ENCODE measurements at places on chromosomes 13 and 19.

GRCh38 chr13:101942038-101942437 lies 459.8 kb downstream of the FGF14 start:
- no peak for DNase-seq

DNA sequence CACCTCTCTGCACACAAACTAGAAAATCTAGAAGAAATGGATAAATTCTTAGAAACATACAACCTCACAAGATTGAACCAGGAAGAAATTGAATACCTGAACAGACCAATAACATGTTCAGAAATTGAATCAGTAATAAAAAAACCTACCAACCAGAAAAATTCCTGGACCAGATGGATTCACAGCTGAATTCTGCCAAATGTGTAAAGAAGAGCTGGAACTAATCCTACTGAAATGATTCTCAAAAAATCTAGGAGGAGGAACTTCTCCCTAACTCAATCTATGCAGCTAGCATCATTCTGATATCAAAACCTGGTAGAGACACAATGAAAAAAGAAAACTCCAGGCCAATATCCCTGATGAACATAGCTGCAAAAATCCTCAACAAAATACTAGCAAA lies 166.7 kb downstream of the RGCC start:
- DNase-seq = no peak

DNA sequence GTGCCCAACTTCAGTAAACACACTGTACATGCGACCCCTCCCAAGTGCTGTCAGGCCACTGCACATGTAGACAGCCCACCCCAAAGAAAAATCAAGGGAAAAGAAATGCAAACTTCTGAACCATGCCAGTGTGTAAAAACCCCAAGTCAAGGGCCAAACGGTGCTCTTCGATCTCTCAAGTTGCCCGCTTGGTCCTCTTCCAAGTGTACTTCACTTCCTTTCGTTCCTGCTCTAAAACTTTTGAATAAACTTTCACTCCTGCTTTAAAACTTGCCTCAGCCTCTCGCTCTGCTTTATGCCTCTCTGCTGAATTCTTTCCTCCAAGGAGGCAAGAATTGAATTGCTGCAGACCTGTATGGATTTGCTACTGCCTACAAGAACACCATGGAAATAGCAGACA lies 600.7 kb downstream of the KCTD12 start:
- no peak for DNase-seq

DNA sequence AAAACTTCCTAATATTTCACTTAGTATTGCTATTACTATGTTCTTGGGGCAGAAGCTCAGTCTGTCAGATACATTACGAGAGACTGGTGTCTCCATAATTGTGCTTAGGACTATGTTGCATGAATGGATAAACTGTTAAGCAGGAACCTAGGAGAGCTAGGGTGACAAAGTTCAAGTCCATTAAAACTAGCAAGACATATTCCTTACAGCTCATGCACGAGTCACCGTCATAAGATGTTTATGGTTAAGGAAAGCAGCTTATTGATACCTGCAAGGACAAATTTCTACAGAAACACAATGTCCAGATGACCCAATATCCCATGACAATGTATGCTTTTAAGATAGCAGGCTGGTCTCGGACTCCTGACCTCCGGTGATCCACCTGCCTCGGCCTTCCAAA lies 5.7 kb upstream of the ZNF813 start:
- no peak for DNase-seq

- DNase-seq = no peak
These were observed 91.4 kb downstream of the MYCBP2 start for GRCh38 chr13:77235456-77236022.

GRCh38 chr13:59112221-59112718 lies 1051.5 kb downstream of the DIAPH3 start:
- no peak for DNase-seq

Measured in CD14-positive monocyte (primary cell).